ENCODE measurements at places on chromosomes 16 and 17.

DNA sequence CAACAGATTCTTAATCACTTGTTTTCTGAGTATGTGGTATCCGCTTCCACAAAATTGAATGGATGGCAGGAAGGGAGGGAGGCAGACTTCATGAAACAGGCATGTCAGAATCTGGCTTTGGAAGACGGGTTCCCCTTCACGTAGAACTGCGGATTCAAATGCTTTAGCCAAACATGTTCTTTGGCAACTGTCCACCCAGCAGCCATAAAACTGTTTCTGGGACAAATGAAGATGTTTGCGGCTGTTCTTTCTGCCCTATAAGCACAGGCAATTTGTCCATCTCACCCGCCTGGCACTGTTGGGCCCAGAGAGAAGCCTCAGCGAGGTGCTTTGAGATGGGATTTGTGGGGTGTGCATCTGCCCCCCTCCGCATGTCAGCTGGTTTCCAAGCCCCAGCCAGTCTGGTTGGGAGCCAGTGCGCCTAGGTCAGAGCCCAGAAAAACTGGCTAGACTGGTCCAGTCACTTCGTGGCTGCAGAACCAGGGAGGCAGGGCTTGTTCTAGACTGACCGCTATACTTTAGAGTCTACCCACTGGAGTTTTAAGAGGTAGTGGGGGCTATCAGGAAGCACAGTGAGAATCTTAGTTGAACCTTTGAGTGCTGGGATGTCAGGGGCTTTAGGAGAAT lies 6.3 kb downstream of the CRHR1 start:
- DNase-seq, result no peak

- peak; percentile 4 for DNase-seq
Observed at GRCh38 chr16:20114356-20114755, 40.7 kb upstream of the GPR139 start.

DNA sequence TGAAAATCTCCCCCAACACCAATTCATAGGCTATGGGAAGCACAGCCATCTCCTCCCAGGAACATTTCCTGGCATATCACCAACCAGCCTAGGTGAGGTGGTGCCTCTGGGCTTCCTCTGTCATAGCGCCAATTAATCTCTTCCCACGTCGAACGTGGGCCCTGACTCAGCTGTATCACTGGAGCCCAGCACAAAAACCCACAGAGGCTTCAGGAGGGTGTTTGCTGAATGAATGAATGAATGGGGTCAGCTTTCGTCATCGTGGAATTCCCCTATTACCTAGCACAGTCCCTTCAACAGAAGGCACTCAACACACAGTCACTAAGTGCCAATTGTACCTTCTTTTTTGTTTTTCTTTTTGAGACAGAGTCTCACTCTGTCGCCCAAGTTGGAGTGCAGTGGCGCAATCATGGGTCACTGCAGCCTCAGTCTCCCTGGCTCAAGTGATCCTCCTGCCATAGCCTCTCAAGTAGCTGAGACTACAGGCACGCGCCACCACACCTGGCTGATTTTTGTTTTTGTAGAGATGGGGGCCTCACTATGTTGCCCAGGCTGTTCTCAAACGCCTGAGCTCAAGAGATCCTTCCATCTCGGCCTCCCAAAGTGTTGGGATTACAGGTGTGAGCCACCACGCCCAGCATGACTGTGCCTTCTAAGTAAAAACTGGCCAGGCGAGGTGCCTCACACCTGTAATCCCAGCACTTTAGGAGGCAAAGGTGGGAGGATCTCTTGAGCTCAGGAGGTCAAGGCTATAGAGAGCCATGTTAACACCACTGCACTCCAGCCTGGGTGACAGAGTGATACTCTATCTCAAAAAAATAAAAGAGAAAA lies 4.1 kb downstream of the ZNF688 start:
- DNase-seq, result no peak

GRCh38 chr16:30953511-30954124 lies 3.9 kb upstream of the SETD1A start:
- DNase-seq, result peak; percentile 65

DNA sequence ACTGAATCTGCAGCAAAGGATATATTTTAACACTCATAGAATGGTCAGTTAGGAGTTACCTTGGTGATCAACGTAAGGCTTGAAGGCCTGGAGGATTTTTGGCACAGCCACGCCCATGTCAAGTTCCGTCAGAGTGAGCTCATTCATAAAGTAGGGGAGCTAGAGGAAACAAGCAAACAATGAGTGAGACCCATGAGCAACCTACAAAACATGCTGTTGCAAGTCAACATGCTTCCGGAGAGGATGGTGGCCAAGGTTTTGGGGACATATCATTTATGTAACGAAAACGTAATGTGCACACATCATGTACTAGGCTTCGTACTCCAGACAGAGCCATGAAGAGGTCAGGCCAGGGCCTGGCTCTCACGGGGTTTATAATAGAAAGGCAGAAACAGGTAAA lies 41.1 kb upstream of the ERN1 start:
- DNase-seq, result no peak

DNA sequence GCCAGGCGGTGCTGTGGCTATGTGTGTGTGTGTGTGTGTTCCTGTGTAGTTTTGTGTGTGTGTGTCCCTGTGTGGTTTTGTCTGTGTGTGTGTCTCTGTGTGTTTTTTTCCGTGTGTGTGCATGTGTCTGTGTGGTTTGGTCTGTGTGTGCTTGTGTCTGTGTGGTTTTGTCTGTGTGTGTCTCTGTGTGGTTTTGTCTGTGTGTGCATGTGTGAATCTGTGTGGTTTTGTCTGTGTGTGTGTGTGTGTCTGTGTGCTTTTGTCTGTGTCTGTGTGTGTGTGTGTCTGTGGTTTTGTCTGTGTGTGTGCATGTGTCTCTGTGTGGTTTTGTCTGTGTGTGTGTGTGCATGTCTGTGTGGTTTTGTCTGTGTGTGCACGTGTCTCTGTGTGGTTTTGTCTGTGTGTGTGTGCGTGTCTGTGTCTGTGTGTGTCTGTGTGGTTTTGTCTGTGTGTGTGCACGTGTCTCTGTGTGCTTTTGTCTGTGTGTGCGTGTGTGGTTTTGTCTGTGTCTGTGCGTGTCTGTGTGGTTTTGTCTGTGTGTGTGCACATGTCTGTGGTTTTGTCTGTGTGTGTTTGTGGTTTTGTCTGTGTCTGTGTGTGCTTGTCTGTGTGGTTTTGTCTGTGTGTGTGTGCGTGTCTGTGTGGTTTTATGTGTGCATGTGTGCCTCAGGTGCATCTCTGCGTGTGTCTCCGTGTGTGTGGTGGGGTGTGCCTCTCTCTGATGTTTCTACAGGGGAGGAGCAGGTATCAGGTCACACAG lies 62.3 kb downstream of the ZDHHC7 start:
- DNase-seq, result no peak

DNA sequence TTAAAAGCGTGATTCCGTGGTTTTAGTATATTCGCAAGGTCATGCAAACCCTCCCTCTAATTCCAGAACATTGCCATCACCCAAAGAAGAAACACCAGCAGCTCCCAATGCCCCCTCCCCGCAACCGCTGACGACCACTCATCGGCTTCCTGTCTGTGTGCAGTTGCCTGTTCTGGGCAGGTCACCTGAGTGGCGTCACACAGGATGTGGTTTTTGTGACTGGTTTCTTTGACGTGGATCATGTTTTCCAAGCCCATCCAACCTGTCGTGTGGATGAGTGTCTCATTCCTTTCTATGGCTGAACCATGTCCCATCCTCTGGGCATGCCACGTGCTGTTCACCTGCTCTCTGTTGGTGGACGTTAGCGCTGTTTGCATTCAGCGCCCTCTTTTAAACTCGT lies 8.2 kb upstream of the ATP2C2 start:
- DNase-seq, result no peak

- no peak for DNase-seq
Observed at GRCh38 chr17:40349895-40350688, 14.4 kb downstream of the GJD3 start.

- no peak for DNase-seq
Observed at GRCh38 chr17:20105539-20106280, 96.6 kb downstream of the SPECC1 start.

- DNase-seq, result no peak
Observed at GRCh38 chr17:50339381-50339780, 6.5 kb upstream of the XYLT2 start.

DNA sequence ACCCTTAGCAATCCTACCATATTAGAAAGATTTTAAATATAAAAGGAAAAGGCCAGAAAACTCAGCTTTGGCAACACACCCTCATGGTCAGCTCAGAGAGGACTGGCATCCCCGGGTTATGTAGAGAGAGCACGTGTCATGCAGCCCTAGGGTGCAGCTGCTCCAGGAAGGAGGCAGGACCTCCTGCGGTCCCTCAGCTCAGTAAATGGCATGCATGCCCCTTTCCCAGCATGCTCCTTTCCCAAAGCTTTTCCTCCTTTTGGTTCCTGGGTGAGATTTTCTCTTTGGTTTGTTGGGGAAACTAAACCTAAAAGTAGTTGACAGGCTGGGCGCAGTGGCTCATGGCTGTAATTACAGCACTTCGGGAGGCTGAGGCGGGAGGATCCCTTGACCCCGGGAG lies 3.9 kb downstream of the GAN start:
- DNase-seq, result no peak

GRCh38 chr17:75456039-75456416 lies 407 bp upstream of the TMEM94 start:
- DNase-seq, result no peak

GRCh38 chr16:20942256-20942655 lies 41.7 kb downstream of the LYRM1 start:
- no peak for DNase-seq

- DNase-seq, result peak; percentile 73
Observed at GRCh38 chr16:87636050-87636684, 33.9 kb downstream of the JPH3 start.

DNA sequence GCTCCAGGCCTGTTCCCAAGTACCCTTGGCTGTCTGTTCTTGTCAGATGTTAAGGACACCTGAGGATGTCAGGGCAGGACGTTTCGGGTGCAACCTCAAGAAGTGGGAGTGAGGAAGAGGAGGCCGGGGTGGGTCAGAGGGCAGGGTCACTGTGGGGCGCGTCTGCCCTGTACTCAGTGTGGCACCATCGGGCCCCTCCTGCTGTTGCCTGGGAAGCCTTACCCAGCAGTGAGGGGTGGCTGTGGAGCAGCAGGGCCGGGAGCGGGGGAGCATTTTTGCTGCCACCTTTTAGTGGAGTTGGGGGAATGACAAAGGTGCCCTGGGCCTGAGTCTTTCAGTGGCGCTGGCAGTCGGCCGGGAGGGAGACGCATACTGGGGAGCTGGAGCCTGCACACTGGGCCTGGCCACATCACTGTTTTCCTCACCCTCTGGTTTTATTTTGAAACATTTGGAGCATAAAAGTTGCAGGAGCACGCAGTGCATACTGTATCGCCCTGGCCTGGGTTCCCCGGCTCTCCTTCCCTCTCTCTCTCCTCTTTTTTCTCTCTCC lies 11.1 kb upstream of the FLYWCH1 start:
- no peak for DNase-seq

DNA sequence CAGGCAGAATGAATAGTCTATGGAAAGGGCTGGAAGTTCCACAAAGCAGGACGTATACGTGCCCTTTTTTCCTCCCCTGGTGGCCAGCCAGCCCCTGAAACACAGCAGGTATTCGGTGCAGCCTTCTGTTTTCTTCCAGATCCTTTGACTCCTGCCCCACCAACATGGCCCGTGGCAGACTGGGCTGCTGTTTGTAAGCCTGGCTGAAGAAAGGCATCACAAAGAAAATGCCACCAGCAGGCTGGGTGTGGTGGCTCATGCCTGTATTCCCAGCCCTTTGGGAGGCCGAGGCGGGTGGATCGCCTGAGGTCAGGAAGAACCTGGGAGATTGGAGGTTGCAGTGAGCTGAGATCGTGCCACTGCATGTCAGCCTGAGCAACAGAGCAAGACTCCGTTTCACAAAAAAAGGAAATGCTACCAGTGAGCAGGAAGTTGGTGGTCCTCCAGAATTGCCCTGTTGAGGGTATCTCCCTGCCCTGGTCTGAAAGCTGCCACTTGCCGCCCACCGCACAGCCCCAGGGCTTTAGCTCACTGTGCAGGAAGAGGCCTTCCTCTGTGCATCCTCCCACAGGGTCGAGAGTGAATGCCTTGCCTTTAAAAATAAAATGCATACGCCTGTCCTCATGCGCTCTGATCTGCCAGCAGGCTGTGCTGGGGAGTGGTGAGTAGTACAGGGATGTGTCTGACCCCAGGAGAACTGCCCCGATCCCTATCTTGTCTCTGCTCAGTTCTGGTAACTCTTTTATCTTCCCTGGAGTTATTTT lies 587.7 kb downstream of the MAF start:
- DNase-seq, result no peak

- DNase-seq, result peak; percentile 84
Observed at GRCh38 chr17:45149037-45149668, 878 bp downstream of the HEXIM1 start.

DNA sequence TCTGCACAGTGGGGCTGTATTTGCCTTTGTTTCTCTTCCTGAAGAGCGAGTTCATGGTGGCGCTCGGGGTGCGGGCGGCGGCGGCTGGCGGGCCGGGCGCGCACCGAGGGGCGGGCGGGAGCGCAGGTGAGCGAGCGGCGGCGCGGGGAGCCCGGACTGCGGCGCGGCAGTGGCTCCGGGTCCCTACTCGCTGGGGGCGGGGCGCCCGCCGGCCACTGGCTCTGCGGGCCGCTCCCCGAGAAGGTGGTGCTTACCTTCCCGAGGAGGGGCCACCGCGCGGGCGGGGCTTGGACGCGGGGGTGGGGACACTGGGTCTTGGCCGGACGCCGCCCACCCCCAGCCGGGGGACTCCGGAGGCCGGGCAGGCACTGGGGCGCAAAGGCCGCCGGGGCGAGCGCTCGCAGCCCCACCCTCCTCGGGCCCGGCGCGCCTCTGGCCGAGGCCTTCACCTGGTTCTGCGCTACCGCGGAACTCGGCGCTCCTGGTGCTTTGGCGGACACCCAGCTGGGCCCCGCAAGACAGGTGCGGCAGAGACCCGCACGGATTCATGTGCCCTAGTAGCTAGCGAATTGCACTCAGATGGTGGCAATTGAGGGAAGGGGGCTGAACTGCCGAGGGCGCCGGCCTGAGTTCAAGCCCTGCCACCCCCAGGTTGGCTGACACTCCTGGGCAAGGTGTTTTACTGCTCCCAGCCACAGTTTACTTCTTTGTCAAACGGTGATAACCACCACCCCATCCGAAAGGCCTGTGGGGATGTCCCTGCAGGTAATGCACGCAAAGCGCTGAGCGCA lies at the start of gene PPL:
Gene PPL (minus strand): TSS at position 158 of the 791 bp plus-strand sequence. CDS start 103 bp downstream, at position 55.
- no peak for DNase-seq

DNA sequence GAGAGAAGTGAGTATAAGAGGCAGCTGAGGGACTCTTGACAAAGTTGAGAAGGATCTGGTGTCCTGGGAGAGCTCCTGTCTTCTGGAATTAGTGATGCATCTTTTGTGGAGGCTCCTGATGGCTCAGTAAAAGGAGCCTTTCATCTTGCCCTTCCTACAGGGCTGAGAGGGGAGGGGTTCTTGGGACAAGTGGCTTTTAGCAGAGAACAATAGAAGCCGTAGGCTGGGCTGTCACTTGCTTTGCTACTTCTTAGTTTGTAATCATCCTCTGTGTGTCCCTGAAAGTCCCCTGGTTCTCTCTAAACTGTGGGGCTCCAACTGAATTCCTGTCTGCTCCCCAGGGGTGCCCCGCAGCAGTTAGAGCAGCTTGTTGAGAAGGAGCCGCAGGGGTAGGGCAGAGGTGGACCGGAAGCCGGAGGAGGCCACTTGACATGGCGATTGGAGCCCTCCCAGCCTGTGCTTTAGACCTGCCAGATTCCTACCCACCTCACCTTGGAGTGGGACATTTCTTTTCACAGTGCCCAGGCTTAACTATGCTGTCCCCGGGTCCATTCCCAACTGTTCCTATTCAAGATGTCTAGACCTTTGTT lies 85.1 kb downstream of the PRKCA start:
- no peak for DNase-seq

- no peak for DNase-seq
Observed at GRCh38 chr17:37483311-37484039, 6.2 kb upstream of the DUSP14 start.
